Activated CD4-positive, alpha-beta T cell treated with anti-CD3 and anti-CD28 coated beads for 48 hours (primary cell): ENCODE measurements at places on chromosomes 1 and 21.

GRCh38 chr21:18114810-18115209, 129.8 kb upstream of the CHODL start:
- no peak for DNase-seq

GRCh38 chr1:230166366-230167132, 99.5 kb downstream of the GALNT2 start:
- no peak for DNase-seq

GRCh38 chr1:244074559-244075171, 23.6 kb downstream of the ZBTB18 start:
- DNase-seq = peak; percentile 60

DNA sequence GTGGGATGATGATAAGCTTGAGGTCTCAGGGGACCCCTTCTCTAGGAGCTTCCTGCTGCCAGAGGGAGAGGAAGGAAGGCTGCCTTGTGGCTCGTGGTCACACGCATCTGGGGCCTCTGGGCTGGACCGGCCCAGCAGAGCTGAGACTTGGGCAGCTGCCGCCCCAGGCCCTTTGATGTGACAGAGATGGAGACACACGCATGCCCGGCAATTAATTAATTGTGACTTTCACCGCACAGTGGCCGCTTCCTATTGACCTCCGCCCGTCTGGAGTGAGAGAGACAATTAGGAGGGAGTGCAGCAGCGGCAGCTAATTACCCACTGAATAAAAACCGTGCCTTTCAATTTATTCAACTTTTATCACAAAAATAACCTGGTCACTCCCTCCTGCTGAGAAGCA, 16.6 kb upstream of the C1QA start:
- DNase-seq = no peak

DNA sequence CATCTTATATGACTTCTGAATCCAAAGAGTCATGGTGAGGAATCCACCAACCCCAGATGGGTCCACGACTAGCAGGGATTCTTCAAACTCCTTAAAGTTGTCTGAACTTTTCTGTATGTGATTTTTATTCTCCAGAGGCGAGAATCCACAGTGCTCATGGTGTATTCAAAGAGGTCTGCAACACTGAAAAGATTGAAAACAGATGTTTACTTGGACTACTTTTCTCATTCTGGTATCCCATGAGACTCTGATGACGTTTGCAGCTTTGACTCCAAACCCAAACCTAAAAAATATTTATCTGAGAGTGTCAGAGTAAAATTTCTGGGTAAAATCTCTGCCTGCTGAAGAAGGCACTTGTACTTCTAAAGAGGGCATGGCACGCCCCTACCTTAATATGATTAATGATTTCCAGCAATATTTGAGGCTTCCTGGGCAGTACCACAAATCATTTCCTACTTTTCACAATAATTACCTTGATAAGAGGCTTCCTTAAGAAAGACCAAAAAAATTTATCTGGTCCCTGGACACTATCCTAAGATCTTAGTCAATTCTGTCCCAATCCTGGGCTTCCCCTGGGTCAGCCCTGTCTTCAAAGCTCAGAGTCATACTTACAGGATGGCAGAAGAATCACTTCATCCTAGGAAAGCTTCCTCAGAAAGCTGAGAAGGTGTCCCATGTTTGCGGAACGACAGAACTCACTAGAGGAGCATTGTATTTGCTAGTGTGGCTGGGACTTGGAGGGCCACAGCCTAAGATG, 76.5 kb upstream of the MAP10 start:
- DNase-seq = no peak

DNA sequence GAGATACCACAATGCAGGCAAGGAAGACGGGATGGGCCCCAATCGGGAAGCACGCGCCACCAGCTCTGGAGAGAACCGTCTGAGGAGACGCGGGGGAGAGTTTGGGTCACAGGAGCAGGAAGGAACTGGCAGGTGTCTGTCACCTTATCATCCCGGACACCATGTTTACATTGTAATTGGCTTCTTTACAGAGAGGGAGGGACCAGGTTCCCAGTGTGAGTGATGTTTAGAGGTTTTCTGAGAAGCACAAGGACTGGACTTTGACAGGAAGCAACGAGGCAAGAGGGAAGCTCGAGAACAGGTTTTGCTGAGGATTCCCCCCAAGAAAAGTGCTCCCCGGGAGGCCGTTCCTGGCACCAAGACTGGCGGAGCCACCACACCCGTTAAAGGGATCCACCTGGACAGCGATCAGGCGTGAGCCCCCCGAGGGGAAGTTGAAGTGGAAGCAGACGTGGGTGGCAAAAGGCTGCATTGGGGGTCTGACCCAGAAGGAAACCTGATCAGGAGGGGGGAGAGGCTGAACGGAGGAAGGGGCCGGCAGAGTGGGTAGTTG, 957 bp downstream of the EPS15 start:
- DNase-seq = peak; percentile 35

DNA sequence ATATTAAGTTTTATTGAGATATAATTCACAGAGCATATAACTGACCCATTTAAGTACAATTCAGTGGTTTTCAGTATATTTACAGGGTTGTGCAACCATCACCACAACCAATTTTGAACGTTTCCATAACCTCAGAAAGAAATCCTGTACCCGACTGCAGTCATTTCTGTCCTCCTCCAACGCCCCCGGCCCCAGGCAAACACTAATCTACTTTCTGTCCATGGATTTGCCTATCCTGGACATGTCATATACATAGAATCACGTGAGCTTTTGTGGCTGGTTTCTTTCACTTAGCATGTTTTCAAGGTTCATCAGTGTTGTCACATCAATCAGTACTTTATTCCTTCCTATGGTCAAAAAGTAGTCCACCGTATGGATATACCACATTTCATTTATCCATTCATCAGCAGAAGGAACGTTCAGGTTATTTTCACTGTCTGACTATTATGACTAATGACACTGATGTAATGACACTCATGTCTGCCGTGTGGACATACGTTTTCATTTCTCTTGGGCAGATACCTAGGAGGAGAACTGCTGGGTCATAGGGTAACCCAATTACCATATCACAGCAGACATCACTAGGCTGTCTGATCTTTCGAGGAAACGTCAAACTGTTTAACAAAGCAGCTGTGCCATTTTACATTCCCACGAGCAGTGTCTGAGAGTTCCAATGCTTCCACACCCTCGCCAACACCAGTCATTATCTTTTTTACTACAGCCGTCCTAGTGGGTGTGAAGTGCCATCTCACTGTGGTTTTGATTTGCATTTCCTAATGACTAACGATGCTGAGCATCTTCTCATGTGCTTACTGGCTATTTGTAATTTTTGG, 30.8 kb downstream of the MRPL37 start:
- DNase-seq = peak; percentile 79

DNA sequence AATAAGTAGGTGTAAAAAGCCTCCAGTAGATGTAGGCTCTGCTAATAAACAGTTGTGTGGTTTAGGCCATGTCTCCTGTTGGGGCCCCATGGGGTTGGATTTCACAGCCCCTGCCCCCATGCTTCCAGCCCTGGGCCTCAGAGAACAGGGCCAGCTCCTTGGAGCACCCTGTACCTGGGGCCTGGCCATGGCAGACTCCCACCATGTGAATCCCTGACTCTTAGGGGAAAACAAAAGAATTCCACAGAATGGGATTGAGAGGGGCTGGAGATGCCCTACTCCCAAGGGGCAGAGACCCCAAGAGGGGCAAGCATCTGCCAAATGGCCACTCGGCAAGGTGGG, 11.5 kb downstream of the LRP8 start:
- no peak for DNase-seq

GRCh38 chr21:44455524-44456213, 359 bp downstream of the LRRC3 start:
- DNase-seq = peak; percentile 53

GRCh38 chr1:103084181-103084580, 24.1 kb downstream of the COL11A1 start:
- DNase-seq = no peak

DNA sequence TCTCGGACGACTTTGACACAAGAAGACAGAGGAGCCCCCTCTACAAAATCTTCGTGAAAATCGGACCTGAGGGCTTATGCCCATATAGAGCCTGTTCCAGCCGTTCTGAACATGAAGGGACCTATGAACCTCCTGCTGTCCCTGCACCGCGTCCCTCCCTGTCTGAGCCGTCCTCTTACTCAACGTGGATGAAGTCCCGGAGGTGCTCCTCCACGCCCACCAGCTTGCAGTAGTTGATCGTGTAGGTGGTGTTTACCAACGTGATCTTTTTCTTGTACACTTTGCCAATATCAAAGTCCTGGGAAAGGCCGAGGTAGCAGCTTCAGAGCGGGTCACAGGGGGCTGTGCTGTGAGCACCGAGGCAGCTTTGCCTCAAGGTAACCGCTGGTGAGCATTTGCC, 40.0 kb downstream of the CFAP74 start:
- DNase-seq = no peak

- DNase-seq = no peak
Observed at GRCh38 chr1:87706203-87706602, 377.5 kb downstream of the LMO4 start.

GRCh38 chr1:234882898-234883297, 245.7 kb downstream of the TOMM20 start:
- no peak for DNase-seq

DNA sequence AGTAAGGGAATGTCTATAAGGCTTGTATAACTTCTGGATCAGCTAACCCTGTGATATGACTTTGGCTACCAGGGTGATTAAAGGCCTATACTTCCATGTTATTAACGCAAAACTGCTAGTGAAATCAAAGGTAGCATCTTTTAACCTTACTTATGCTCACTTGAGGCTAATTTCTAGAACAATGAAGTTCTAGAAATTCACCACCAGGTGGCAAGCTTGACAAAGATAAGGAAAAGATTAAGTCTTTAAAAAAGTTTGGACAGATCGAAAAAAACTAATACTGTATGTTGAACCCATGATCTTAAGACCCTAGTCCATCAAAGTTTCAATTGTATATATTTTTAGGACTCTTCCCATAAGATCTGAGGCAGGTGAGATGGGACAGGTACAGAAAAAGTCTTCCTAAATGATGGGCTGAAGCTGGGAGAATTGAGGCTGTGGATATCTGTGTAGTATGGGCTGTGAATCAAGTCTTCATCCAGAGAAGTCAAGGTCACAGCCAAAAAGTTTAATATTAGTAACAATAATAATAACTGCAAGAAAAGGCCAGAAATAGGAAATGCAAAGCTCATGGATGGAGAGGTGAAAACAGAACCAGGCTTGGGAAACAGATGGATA, 18.8 kb downstream of the KYAT3 start:
- no peak for DNase-seq

GRCh38 chr1:1091344-1092148, 17.4 kb upstream of the RNF223 start:
- peak; percentile 39 for DNase-seq

DNA sequence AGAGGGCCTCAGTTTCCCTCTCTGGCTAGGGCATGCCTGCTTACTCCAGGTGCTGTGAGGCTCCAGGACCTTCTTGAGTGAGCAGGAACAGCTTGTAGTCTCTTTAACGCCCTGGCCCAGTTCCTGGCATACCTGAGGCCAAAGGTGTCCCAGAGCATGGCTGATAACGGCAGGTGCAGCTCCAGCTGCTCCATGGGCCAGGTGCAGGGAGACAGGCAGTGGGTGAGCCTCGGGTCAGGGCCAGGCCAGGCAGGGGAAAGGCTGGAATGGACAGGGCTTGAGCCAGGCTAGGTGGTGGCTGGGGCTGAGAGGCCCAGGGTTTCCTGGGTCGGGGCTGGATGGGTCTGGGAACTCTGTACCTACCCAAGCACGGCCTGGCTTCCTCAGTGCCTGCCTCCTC, 18.3 kb downstream of the EDN2 start:
- DNase-seq = no peak

DNA sequence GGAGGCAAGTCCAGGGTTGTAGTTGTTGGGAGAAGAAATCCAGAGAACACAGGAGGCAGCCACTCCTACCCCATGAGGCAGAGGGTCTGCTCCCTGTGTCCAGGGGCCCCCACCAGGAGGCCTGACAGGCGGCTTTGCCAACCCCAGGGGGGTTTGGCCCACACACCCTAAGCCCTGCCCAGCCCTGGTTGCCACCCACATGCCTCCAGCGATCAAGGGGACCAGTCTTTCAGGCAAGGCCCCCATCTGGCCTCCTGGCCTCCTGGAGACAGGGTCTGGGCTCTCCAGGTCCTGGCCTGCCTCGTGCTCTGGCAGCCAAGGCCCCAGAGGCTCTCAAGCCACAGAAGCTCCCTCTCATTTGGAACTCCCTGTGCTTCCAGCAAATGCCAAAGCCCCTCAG, 38.5 kb downstream of the SDC3 start:
- DNase-seq = no peak

GRCh38 chr1:47190509-47190855, 646 bp upstream of the PDZK1IP1 start:
- no peak for DNase-seq

DNA sequence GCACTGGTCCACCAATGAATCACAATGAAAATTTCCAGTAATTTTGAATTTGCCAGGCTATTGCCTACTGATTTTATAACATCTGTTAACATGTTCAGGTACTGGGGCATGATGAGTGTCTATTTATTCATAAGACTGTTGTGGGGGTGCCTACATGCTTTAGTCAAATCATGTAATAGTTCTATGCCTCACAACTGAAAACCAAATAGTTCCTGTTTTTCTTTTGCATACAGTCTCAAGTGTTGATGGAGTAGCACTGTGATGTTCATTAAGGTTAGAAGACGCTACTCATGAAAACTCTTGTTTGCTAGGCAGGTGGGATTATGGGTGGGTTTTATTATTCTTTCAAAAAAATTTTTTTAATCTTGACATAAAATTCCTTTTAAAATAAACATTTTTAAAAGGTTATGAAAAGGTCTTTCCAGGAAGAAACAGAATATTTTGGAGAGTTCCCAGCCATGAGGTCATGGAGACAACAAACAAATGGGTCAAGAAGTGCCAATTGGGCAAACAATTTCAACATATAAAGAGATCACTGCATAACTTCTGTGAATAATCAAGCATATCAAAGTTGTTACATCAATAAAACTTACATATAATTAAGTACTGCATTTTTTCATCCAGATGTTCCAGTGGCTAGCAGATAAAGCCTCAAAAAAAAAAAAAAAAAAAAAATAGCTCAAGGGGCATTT, 40.2 kb upstream of the NHLH2 start:
- no peak for DNase-seq

- DNase-seq = no peak
Observed at GRCh38 chr1:198606020-198606438, 32.8 kb upstream of the PTPRC start.

DNA sequence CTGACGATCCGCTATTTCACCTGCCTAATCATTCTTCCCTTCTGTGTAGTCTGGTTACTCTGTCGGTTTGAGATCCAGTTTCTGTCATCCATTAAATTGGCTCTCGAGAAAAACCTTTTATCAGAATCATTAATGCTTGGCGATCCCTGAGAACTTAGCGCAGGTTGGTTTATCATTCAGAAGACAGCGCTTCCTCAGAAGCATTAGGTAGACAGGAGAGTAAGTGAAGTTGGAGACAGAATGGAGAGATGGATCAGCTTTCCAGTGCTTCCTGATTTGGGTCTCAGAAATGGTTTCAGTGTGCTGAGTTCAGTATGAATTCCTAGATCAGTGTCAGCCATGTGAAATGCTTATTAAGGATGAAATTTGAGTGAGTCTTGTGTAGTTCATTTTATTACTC, 1.3 kb downstream of the USP1 start:
- no peak for DNase-seq
